OCI-LY7 (cell line): ENCODE measurements at places on chromosomes 2 and 18.

DNA sequence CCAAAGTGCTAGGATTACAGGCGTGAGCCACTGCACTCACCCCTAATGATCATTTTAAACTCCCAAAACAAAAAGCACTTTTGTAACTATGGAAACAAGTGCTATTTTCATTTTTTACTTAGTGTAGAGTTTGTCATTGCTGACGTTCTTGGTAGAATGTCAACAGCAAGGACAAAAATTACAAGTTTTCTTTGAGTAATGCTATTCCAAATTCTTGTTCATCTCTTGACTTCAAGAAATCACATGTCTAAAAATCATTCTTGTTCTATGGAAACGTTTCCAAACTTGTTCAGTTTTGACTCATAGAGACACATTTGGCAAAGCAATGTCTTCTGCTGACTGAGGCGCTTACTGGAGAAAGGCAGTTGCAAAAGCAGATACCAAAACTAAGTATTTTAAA is 82.6 kb downstream of the MBP start:
- no peak for DNase-seq

DNA sequence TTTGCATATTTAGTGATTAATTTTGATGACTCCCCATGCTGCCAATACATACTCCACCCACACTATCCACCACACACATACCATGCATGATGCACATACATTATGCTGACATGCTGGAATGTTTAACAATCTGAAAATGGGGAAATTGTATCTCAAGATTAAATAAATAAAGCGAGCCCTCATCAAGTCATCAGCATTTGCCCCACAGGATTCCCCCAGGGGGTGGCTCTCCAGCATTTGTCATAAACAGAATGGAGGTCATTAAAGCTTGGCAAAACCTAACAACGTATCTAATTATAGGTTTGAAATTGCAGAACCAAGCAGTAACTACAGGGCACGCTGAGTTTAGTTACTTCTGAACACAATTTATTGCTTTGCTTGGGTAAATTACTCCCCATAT is 141.2 kb upstream of the TACR1 start:
- no peak for DNase-seq

GRCh38 chr2:197938555-197938954 is 134.2 kb downstream of the PLCL1 start:
- no peak for DNase-seq

DNA sequence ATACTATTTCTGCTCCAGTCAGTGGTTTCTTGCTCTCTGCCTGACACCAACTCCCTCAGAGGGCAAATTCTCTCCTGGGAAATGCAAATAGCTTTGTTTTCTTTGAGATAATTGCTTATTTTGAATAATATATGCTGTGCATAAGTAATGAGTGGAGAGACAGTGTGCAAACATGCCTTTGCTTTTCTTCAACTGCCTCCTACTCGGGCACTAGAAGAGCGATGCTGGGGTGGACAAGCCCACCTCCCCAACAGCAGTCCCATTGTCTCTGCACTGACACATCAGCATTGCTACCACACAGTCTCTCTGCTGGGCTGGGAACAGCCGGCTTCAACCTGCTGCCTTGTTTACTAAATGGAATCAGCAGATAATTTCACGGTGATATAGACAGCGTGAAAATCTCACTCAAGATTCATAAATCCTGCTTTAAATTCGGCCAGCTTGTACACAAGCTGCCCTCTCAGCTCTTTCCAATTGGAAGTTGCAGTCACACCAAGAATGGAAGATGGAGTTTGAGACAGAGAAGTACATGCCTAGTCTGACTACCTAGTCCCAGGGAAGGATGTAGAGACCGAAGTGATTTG is 694.5 kb downstream of the TDRD15 start:
- no peak for DNase-seq

- DNase-seq, result no peak
These were observed 1037.7 kb upstream of the SLC39A10 start for GRCh38 chr2:194619366-194619765.

DNA sequence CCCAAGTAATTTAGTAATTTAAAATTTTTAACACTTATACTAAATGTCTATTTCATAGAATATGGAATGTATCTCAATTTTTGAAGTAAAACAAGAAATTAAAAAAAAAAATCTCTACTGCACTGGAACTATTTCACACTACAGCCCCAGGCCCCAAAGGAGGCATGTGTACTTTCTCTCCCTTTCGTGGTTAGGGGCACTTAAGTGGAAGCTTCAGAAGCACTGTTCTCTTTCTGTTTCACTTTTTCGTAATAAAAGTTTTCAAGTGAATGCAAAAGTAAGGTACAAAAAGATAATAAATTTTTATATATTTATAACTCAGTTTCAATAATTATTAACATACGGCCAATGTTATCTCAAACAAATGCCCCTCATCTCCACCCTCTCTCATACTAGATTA is 123.8 kb upstream of the STON1 start:
- no peak for DNase-seq

DNA sequence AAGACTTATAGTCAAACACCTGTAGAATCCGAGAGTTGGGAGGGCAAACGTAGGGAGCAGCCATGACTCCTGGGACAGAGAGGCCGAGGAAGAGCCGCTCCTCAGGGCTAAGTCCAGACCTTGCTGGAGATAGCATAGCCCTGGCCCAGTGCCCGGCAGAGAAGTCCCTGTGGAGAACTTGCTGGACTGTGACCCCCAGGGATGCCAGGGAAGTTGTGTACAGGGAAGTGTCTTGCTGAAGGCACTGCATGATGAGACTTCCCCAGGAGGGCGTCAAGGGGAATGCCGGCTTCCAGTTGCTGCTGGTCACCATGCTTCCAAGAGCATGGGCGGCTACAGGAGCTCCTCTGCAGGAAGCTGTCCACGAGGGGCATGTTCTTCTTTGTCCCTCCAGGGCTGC is 8.6 kb upstream of the CNDP1 start:
- no peak for DNase-seq

- DNase-seq, result no peak
These were observed 13.3 kb downstream of the SLC20A1 start for GRCh38 chr2:112658839-112659667.

- peak; percentile 67 for DNase-seq
These were observed 16.2 kb upstream of the CXCR4 start for GRCh38 chr2:136134126-136134525.

DNA sequence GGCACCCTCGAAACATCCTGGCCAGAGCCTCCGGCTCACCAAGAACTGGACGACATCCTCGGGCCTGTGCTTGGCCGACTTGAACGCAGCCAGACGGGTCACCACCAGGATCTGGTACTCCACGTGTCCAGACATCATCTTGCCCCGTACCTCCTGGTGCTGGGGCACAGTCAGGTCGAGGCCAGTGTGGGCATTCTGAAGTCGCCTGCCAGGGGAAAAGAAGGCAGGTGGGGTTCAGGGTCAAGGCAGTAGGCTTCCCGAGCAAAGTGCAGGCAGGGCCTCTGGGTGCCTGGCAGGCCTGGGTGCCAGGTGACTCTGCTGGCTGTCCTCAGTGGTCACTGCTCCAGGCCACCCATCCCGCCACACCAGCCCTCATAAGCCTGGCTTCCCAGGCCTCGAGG is 5.6 kb downstream of the HS1BP3 start:
- no peak for DNase-seq

DNA sequence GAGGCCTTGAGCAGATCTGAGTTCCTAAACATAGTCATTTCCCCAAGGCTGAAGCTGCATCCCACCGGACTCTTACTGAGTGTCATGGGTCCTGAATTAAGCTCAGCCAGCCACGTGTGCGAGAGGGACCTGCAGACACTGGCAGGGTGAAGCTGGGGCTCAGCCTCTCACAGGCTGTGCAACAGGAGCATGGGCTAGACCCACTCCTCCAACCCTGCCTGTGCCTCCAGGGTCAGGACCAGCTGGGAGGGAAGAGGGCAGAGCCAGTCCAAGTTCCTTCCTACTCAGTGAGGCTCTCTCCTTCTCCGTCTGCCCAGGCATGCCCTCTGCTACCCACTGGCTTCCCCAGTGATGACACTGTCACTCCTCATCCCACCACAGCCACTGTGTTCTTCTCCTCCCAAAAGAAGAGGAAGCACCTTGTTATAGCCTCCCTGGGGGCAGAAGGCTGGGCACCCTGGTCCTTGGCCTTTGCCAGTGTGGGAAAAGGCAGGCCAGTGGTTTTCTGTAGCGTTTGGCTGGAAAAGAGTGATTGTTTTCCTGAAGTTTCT is 78.9 kb downstream of the KCNF1 start:
- DNase-seq, result no peak

DNA sequence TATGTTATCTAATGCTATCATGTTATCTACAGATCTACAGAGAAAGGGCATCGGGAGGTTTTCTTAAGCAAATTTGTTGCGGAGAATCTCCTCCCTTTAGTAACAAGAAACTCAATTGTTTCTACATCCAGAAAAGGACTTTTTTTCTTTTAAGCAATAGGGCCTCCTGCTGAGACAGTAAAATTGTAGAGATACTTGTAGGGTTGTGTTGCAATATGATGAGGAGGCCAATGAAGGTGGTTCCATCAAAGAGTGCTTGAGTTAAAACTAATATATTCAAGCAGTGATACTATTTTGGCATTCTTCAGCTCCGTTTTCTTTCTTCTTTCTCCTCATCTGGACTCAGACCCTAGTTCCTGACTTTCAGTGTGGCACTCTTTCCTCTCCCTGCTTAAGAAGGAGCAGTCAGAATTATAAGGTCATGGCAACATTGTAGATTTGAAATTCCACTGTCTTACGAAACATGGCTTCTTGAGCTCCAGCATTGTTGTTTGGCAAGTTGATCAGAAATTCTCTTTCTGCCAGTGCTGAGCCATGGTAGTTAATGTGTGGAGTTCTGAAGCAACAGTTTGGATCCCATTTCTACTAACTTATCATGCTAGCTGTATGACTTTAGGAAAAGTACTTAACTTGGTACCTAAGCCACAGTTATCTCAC is 202.0 kb upstream of the SLC14A2 start:
- DNase-seq, result no peak

DNA sequence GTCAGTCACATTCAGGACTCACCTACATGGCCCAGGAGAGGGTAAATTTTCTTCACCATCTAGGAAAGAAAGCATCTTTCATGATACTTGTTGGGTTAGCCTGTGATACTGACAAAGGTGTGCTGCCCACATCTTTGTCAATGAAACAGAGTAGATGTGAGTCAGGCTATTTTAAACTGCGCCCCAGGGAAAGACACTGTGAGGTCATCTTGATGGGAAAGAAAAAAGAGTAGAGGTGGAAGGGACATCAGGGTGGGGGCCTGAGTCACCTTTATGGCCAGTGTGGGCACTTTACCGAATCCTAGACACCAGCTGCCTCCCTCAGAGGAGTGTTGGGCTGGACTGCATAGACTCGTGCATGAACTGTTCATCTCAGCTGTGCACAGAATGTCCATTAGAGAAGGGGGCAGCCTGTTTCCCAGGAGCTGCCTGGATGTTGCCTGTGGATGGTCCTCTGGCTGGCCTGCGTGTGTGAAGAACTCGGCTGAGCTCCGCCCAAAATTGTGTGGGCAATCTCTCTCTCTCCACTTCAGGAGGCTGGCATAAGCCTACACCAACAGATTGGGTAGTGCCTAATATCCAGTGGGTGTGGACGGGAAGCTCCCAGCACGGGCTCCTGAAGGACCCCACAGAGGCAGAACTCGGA is 278.7 kb upstream of the PXDN start:
- no peak for DNase-seq

DNA sequence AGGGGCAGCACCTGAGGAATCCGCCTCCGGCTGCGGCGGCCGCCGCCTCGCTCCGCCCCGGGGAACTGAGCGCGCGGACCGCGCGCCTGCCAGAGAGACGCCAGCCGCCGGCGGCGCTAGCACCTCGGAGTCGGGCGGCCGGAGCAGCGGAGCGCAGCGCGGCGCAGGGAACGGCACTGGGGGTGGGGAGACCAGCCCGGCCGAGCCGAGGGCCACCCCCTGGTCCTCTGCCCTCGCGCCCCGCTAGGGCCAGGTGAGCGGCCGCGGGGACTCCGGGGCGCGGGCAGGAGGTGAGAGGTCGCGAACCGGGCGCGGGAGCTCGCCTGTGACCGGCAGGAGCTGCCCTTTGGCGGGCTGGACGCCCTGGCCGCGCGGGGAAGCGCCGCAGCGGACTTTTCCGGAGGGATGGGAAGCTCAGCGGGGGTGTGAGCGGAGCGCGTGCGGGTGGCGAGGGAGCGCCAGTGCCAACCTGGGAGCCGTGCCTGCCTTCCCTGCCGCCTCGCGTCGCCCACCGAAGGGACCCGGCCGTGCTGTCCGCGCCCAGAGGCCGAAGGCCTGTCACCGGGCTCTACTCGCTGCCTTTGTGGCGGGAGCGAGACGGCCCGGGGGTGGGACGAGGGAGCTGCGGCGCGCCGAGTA is at the start of gene GREB1L:
GREB1L (plus strand) TSS at position 92 of the 639 bp plus-strand sequence. CDS start 141,287 bp downstream, outside the sequence.
- DNase-seq, result no peak
